ENCODE measurements at places on chromosomes 2 and 18.

- no peak for DNase-seq
Observed at GRCh38 chr18:31508781-31509180, 10.8 kb downstream of the DSG2 start.

GRCh38 chr18:24381126-24381525 lies 16.5 kb downstream of the OSBPL1A start:
- no peak for DNase-seq

DNA sequence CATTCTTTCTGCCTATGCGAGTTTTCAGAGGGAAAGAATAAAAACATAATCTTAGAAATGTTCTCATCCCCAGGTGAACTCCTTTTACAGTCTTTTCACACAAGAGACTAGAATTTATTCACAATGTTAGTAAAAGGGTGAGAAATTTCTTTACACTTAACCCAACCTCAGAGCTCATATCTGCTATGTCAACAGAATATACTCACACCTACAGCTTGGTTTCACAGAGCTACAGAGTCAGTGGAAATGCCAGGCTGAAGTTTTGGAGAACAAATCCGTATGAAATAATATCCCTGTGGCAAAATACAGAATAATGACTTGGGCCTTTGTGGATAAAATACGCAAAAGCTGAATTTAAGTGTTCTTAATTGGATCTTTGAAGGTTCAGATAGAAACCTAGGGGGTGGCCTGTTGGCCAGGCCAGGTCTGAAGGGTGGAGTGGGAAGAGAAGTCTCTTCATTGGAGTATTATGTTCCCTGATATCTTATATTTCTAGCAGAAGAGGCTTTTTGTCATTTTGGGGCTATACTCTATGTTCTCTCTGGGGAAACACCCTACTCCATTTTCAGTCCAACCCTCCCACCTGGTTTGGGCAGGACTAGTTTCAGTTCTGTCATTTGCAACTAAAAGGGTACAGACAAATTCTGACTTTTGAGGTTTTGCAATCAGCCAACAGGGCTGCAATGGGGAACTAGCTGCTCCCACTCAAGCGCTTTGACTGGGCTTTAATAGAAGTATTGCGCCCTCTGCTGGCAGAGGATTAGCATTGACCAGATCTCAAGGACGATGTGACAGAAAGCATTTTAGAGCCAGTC lies 25.7 kb downstream of the FBXO48 start:
- DNase-seq: peak; percentile 75

GRCh38 chr2:226497146-226497909 lies 302.3 kb downstream of the IRS1 start:
- DNase-seq: no peak

- no peak for DNase-seq
Observed at GRCh38 chr2:202909394-202910192, 1.9 kb downstream of the WDR12 start.

DNA sequence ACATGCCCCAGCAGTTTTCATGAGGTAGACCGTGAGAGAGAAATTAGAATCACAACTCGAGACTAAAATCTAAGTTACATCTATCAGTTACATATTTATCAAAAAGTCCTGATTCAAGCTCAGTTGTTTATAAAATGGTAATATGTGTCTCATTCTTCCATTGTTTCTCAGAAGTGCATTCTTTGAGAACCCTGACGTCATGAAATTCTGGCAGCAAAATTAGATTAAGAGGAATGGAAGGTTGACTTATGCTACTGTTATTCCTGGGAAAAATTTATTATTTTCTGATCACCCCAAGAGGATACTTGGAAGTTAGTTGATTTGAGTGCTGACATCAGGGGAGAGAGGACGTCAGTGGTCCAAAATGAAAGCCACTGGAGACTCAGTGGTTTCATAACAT lies 1864.8 kb upstream of the LRRTM1 start:
- no peak for DNase-seq

- DNase-seq: no peak
Observed at GRCh38 chr2:195759877-195760276, 102.9 kb downstream of the SLC39A10 start.

- DNase-seq: no peak
Observed at GRCh38 chr2:2326068-2327040, 4.7 kb downstream of the MYT1L start.

DNA sequence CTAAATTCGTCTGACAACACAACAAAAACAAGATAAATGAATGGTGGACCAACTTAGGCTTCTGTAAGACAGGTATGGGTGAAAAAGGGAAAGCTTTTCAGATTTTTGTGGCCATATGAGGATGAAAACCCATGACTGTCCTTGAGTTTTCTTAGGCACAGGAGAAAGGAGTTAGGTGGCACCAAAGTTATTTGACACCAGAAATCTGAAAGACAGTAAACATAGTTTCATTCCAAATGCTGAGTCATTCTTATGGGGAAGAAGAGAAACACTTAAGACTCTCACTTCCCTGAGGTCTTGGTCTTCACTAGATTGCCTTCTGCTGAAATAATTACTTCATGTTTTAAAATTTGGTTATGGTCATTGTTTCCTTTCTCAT lies 5.2 kb upstream of the GPD2 start:
- no peak for DNase-seq

GRCh38 chr2:182077023-182077422 lies 91.4 kb downstream of the PPP1R1C start:
- no peak for DNase-seq

GRCh38 chr18:46213295-46213694 lies 109.1 kb downstream of the HAUS1 start:
- DNase-seq: no peak

DNA sequence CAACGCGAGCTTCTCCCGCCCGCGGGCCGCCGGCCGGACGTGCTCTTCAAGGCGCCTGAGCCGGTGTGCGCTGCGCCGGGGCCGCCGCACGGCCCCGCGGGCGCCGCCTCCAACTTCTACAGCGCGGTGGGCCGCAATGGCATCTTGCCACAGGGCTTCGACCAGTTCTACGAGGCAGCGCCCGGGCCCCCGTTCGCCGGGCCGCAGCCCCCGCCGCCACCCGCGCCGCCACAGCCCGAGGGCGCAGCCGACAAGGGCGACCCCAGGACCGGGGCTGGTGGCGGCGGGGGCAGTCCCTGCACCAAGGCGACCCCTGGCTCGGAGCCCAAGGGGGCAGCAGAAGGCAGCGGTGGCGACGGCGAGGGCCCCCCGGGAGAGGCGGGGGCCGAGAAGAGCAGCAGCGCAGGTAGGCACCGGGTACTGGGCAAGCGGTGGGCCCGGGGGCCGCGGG lies 676 bp downstream of the HOXD11 start:
- DNase-seq: no peak

GRCh38 chr18:3380384-3380961 lies 69.5 kb upstream of the TGIF1 start:
- no peak for DNase-seq

DNA sequence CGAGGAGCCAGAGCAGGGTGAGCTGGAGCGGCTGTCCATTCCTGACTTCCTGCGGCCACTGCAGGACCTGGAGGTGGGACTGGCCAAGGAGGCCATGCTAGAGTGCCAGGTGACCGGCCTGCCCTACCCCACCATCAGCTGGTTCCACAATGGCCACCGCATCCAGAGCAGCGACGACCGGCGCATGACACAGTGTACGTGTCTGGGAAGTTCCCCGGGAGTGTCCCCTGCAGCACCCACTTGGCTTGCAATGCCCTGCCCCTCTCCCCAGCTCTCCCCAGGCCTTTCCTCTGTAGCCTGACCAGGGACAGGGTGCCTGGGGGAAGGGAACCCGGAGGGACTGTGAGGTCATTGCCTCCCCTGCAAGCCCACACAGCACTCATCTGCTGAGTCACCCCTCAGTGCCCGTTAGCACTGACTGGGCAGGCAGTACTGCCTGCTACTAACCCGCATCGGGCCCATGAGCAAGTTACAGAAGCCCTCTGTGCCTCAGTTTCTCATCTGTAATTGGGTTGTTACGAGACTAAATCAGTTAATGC lies 29.4 kb upstream of the GMPPA start:
- DNase-seq: no peak

DNA sequence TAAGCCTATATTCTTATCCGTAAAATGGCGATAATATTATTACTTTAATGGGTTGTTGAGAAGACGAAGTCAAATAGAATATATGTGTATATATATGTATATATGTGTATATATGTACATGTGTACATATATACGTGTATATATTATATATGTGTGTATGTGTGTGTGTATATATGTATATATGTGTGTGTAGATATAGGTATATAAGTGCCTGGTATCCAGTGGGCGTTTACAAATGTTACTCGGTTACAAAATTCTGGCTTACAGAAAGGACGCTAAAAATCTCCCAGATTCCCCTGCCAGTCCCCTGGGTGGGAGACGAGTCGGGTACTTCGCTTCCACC lies 295 bp upstream of the MTX2 start:
- DNase-seq: no peak

DNA sequence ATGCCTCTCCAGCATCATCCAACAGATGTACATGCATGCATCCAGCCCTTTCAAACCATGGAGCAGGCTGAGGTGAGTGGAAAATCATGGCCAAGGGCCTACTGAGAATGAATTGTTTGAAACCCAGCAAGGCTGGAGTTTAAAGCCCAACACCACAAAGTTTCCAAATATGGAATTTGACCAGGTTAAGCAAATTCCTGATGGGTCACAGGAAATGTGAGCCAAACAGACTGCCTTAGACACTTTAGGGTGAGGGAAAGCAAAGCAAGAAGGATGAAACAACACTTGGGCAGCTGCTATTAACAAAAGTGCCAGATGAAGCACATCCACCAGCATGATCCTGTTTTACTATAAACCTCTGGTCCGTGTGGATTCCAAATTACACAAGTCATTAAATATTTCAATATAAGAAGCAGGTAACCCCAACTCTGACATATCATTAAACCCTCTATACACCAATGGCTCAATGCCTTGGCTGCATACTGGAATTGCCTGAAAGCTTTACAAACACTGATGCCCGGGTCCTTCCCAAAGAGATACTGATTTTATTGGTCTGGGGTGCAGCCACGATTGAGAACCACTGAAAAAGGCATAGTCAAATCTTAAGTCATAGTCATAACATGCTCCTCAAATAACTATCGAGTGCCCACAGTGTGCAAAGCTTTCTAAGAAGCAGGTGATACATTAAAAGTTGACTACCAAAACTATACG lies 9.1 kb downstream of the KLF7 start:
- no peak for DNase-seq

- no peak for DNase-seq
Observed at GRCh38 chr2:38598200-38598990, 4.3 kb downstream of the HNRNPLL start.

- DNase-seq: no peak
Observed at GRCh38 chr2:215775106-215775505, 238.2 kb downstream of the MREG start.

- no peak for DNase-seq
Observed at GRCh38 chr2:223563462-223563861, 38.7 kb downstream of the SCG2 start.

- no peak for DNase-seq
Observed at GRCh38 chr2:28702878-28703277, 48.8 kb upstream of the PPP1CB start.

GRCh38 chr18:36885981-36886380 lies 57.1 kb downstream of the KIAA1328 start:
- DNase-seq: no peak

DNA sequence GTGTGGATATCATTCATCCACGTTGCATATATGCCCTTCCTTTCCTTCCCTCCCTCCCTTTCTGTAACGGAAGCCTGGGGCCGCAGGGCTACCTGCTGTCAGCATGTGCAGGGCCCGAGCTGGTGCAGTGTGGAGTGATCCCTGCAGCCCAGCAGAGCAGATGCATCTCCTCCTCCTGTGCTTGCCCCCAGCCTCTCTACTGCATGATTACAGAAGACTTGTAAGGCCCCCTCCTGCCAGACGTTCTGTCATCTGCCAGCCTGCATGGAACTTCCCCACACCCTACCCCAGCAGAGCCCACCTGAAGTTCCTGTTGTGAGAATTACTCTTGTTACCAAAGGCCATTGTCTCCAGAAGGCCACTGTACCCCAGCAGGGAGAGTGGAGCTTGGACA lies 67.5 kb upstream of the FOSL2 start:
- DNase-seq: no peak

DNA sequence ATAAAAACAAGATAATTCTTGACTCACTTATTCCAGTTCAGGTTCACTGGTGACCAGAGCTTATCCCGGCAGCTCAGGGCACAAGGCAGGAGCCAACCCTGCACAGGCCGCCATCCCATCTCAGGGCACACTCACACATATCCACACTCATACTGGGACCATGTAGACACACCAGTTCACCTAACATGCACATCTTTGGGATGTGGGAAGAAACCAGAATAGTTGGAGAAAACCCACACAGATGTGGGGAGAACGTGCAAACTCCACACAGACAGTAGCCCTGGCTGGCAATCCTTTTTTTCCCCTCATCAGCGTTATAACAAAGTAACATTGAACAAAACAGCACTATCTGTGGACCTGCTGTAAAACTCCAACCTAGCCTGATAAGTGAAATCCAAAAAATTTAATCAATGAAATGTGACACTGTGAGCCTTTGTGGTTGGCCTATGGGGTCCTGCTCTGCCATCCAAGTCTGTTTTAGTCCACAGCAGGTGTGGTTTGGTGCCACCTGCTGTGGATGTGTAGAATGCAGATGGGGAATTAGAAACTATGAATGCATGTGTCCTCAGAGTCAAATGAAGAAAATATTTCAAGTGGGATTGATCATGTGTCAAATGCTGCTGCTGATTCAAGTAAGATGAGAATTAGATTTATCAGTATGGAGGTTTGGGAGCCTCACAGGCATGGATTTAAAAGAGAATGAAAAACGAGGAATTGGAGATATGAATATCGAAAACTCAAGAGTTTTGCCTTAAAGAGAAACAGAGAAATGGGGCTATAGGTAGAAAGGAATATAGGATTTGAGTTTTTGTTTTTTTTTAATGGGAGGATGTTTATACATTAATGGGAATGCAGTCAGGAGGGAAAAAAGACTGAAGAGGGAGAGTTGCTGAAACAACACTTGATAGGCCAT lies 47.0 kb downstream of the UGP2 start:
- peak; percentile 14 for DNase-seq

GRCh38 chr2:23429036-23429435 lies 44.1 kb downstream of the KLHL29 start:
- no peak for DNase-seq

DNA sequence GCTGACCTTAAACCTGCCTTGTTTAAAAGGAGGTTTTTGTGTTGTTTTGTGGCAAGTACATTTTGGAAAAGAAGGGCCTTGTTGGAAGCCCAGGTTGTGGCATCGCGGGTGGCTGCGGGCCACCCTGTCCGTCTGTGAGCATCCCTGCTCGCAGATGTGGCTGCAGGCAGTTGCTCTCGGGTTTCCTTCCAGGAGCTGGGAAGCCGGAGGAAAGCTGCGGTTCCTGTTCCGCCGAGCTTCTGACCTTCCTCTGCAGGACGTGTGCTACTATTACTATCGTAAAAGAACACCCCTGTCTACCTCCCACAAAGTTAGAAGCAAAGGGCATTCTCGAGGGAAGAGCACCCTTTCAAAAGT lies 766 bp downstream of the MFF start:
- DNase-seq: no peak

DNA sequence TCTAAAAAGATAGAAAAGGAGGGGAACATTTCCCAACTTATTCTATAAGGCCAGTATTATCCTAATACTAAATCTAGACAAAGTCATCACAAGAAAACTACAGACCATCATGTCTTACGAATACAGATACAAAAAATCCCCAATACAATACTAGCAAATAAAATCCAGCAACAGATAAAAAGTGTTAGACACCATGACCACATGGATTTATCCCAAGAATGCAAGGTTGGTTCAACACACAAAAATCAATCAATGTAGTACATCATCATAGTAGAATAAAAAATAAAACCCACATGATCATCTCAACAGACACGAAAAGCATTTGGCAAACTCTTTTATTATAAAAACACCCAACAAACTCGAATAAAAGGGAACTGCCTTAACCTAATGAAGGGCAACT lies 18.5 kb downstream of the SLC66A2 start:
- DNase-seq: no peak

GRCh38 chr18:37844209-37844970 lies 278.8 kb upstream of the CELF4 start:
- DNase-seq: no peak
